HCEC 1CT (cell line): ENCODE measurements at places on chromosomes 4 and X.

DNA sequence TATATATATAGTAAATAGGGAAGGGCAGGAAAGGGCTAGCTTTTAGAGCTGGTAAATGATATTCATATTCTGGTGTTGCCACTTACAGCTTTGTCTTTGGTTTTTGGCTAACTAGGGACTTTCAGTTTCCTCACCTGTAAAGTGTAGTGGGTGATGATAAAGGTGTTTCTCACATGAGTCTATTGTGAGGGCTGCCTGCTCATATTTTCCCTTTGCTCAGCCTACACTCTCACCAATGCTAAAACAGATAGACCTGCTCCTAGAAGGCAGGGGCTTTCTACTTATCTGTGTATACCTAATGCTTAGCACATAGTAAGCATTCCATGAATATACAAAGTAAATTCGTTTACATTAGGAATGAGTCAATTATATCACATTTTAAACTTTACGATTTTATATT is 137.2 kb upstream of the HS3ST1 start:
- DNase-seq = no peak

GRCh38 chr4:174523025-174523693 is 871 bp upstream of the HPGD start:
- no peak for DNase-seq

- DNase-seq = no peak
Observed at GRCh38 chr4:67723341-67723740, 22.4 kb upstream of the UBA6 start.

DNA sequence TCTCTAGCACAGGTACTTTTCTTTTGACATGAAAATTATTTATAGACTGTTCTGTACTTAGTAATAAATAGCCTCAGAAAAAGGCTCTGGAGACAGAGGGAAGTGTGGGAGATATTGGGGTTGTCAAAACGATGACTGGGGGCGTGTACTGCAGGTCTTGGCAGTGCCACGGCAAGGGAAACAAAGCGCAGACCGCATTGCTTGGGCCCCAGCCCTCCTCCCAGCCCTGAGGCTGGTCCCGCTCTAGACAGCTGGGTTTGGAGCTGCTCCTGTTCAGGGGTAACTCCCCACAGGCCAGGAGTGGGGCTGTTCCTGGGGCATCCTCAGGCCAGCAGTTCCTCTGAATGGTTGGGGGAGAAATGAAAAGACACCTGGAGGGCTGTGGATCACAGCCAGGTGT is 131.7 kb downstream of the RASL11B start:
- no peak for DNase-seq

- DNase-seq = no peak
Observed at GRCh38 chr4:165006886-165007285, 24.9 kb upstream of the TRIM60 start.

DNA sequence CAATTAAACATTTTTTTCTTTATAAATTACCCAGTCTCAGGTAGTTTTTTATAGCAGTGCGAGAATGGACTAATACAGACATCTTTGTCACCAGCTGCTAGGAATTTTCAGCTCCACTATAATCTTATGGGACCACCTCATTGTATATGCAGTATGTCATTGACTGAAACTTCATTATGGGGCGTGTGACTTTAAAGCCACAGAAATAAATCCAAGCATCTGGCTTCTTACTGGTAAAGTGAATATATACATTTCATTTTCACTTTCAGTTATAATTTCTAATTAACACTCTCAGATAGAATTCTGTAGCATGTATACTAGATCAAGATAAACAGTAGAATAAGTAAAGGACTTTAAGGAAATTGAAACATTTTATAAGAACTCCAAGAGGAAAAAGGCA is 21.9 kb downstream of the IL15 start:
- no peak for DNase-seq

- DNase-seq = no peak
Observed at GRCh38 chr4:100581337-100581736, 63.5 kb upstream of the EMCN start.

DNA sequence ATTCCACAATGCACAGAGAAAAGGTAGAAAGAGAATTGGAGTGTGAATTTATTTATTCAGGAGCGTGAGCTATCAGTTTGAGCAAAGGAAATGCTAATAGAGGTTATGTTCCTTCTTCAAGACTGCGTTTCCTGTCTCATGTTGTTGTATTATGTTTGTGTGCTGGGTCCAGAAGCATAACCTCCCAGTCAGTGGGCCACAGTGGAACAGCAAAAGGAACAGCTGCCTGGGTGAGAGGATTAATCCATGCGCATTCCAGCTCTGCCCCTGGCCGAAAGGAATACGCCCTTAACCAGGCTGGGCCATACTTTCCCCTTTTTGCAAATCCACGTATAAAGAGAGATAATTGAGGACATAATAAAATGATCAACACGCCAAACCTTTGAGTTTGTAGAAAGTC is 32.4 kb upstream of the ARX start:
- DNase-seq = no peak

DNA sequence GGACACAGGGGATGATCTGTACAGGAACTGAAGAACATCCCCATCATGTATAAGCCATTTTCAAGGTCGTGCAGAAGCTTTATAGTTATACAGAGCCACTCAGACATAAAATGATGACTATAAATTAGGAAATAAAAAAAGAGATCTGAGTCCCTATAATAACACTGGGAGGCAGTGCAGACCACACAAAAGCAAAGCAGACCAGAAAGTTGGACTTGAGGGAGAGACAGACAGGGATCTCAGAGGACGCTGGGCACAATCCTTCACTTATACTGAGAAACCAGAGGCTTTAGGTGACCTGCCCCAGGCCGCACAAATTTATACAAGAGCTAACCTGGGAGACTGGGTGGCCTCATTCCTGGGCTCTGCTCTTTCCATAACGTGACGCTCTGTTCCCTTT is 70.5 kb downstream of the HADH start:
- peak; percentile 31 for DNase-seq

DNA sequence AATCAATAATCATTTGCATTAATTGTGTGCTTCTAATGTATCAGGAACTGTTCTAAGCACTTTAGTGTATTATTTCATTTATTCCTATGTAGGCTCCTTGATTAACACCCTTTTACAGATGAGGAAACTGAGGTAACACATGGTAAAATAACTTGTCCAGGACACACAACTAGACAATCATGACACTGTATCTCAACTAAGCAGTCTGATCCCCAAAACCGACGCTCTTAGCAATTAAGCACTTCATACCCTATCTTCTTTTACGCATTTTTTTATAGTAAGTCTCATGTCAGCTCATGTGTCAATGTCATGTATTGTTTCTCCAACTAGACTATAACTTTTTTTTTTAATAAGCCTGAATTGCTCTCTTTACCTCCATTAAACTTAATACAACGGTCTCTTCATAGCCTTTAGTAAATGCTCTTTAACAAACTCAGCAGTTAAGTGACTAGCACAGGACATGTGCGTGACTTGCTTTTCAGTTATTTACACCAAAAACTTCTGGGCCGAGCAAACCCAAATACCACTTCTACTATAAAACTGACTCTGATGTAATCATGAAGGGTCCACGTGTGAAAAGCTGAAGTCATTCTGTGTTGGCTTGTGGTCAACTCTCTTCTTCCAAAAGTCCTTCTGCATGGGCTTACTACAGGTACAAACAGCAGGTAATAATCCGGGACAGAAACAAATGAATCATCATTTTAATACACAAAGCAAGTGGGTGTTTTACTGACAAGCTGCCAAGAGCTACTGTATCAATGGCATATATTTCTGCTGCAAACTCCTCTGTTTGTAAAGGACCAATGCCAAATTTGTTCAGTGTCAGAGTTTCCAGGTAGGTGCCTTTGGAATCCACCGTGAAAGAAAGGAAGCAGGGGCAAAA is 7.9 kb upstream of the AMBN start:
- DNase-seq = no peak

GRCh38 chr4:95170176-95170575 is 378.6 kb downstream of the UNC5C start:
- DNase-seq = no peak

- DNase-seq = no peak
Observed at GRCh38 chr4:3472411-3473141, 9.5 kb downstream of the DOK7 start.

- DNase-seq = no peak
Observed at GRCh38 chr4:95049551-95050233, 291.9 kb downstream of the BMPR1B start.

DNA sequence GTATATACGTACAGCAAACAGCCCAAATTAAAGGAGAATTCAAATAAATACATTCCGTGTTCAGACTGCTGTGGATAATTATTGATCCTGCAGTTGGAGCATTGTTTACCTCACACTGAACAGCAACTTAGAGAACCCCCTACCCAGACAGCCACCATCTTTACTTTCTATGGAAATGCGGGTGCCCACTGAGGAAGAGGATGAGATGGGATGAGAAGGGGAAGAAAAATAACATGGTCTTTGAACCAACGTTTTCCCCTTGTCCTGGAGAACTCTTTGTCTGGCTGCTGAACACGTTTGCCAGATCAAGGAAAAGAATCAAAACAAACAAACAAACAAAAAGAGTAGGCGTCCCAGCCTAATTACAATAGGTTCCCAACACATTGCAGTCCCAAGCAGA is 1.5 kb downstream of the TSPAN5 start:
- no peak for DNase-seq

- DNase-seq = peak; percentile 85
Observed at GRCh38 chr4:88533937-88534750, 10.6 kb upstream of the PYURF start.

DNA sequence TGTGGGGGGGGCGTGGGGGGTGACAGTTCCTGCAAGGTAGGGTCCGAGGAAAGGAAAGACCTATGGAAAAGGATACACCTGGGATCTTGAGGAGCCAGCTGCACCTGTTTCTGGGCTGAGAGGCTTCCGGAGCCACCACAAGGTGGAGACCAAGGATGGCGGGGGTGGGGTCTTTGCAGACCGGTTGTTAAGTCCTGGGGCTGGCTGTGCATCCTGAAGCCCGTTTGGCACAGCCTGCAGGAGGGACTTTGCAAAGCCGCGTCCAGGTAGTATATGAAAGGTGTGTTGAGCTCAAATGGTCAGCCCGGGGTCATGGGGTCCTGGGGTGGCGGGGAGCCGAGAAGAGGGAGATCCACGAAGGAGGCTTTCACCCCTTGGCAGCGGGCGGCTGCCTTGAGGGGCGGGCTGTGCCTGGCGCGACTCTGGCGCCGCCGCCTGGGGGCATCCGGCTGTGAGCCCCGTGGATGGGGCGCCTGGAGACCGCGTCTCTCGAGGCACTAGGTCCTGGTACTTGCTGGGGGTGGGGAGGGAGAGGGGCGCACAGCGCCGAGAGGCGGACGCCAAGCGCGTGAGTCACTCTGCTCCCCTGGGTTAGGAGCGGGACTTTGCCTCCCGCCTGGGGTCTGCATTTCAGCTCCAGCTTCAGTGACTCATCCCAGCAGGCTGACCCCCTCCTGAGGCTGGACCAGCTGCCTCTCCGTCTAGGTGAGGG is 58.2 kb upstream of the DYNLT3 start:
- DNase-seq = no peak

DNA sequence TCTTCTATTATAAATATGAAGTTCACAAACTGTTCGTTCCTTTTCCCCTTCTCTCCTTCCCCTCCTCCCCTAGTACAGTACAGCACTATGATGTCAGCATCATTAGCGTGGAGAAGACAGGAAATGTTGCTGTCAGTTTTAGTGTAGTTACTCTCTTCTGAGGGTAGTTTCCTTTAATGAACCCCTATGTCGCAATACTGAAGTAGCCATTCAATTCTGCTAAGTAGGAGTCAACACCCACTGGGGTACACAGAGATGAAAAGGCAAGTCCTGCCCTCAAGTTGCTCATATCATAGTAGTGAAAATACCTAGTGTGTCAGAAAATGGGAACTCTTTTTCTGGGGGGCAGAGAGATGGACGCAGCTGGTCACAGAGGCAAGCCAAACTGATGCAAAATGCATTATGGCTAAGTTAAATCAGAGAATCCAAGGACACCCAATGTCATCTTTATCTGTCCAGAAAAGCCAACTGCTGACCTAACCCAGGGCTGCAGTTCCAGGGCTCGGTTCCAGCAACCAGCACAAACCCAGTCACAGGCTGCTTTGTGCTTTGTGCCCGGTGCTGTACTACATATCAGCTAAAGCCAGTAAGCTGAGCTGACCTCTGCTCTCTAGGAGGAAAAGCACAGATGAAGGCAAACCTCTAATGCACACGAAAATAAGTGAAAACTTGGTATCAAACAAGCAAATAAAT is 31.5 kb downstream of the GRIA3 start:
- no peak for DNase-seq

DNA sequence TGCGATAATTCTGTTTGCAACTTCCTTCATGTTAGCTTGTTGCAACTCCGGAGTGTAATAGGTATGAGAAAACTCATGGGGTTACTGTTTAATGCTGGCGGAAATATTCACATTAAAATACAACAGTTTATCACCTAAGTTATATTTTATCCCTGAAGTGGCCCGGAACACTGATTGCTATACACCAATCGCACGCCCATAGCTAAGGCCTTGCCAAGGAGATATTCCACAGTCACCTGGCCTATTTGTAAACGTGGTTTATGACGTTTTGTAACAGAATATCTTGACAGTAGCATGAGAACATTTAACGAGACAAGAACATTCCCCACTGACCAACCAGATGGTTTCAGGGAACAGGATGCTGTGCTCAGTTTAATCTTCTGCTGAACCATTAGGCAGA is 23.2 kb upstream of the FAM90A26 start:
- DNase-seq = no peak

- no peak for DNase-seq
Observed at GRCh38 chr4:144213371-144213770, 72.9 kb upstream of the GYPA start.

DNA sequence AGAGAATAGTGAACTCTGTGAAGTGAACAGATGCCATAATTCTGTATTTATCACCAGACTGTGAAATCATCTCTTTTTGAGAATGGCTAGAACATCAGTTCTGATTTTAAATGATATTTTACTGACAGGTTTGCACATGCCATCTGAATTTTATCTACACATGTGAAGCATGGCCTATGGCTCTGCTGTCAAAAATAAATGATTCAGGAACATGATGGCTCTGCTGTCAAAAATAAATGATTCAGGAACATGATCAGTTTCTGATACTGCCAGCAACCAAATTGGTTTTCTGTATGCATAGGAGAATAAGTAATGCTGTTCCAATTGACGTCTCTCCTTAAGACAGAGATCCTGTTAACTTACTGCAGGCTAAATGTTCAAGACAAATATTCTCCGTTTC is 70.6 kb upstream of the TLL1 start:
- DNase-seq = no peak

DNA sequence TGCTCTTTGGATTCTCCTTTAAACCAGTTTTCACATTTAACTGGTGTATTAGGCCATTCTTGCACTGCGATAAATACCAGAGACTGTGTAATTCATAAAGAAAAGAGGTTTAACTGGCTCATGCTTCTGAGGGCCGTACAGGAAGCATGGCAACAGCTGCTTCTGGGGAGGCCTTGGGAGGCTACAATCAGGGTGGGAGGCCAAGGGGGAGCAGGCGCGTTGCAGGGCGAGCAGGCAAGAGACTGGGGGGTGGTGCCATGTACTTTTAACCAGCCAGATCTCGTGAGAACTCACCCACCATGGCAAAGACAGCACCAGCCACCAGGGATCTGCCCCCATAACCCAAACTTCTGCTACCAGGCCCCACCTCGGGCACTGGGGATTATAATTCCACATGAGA is 38.1 kb downstream of the RNF212 start:
- no peak for DNase-seq

GRCh38 chrX:155086961-155087735 is 15.8 kb downstream of the BRCC3 start:
- no peak for DNase-seq

- DNase-seq = no peak
Observed at GRCh38 chrX:41664375-41664901, 24.3 kb upstream of the GPR34 start.
